CD4-positive, alpha-beta T cell (primary cell): ENCODE measurements at places on chromosomes 2 and 18.

- DNase-seq: no peak
Measured at GRCh38 chr2:14628901-14629300, 3.6 kb upstream of the LRATD1 start.

DNA sequence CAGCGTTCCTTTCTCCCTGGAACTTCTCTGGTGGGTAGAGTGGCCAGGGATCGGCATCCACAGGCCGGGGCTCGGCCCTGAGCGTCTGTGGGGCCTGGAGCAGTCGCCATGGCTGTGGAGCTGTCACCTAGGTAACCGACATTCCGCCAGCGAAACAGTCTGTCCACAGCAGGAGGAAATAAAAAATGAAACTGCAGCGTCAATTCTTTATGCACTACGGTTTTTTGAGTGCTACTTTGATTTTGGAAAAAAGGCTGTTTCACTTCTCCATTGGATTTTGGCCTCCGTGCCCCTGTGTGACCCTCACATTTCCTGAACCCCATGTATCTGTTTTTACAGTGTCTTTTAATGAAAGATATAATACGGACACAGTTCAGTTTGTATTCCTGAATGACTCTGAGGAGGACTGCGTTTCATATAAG lies 163.4 kb downstream of the LDLRAD4 start:
- DNase-seq: peak; percentile 74

DNA sequence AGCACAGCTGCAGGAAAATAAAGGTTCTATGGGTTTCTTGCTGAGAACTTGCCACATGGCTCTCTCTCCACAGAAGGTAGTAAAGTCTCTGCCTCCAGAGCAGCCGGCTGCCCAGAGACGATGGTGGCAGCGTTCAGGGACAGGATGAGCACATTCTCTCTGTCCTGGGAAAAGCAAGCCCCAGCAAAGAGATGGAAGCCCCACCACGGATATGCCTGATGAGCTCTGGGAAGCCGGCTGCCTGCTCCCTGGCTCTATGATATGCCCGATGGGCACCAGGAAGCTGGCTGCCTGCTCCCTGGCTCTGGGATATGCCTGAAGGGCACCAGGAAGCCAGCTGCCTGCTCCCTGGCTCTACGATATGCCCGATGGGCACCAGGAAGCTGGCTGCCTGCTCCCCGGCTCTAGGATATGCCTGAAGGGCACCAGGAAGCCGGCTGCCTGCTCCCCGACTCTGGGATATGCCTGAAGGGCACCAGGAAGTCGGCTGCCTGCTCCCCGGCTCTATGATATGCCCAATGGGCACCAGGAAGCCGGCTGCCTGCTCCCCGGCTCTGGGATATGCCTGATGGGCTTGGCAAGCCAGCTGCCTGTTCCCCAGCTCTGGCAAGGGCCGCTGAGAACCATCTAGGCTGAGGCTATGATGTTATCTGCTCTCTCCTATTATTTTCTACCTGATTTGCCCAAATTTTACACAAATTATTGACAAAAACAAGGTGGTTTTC lies 21.5 kb upstream of the SNTG2 start:
- no peak for DNase-seq

DNA sequence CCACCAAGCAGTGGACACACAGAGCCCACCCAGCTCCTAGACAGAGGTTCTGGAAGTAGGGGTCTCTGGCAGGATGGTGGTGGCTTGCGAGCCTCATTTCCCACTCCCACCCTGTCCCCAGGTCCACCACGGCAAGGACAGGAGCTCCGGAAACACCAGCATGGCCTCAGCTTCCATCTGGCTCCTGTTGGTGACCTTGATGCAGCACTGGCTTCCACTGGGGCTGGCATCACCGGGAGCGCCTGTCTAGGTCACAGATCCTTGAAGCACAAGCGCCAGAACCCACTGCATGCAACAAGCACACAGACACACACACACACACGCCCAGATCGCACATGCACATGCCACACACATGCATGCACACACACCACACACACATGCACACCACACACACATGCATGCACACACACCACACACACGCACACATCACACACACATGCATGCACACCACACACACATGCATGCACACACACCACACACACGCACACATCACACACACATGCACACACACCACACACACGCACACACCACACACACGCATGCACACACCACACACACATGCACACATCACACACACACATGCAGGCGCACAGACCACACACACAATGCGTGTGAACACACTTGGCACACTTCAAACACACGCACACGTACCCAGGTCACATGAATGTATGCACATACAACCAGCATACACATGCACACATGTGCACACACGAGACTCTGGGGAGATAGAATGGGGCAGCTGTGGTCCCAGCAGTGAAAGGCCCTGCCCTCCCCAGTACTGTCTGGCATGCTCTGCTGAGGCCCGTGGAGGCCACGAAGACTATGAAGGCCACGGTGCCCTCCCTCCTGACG lies 63.7 kb downstream of the TWIST2 start:
- DNase-seq: no peak

DNA sequence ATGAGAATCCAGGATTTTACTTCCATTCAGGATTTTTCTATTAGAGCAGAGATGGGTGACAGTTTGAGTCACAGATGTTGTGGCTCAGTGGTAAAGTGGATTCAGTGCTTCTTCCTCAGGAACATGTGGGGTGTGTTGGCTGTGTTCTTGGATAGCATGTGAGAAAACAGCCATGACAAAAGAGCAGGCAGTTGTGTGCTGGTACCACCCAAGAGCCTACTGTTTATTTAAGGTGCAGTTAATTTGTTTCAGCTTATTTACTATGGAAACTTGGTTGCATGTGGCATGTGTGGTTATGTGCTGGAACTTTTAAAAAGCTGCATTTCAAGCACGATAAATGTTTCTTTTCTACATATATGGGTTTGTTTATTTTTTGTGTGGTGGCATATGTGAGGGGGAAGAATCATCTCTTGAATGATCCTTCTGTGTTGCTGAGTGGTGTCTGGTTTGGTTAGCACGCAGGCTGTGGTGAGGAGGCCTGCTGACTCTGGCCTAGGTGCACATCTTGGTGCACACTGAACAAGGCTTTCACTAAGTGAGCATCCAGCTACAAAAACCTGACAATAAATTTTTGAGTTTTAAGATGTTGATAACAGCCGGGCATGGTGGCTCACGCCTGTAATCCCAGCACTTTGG lies 67.3 kb downstream of the SPTBN1 start:
- no peak for DNase-seq

- DNase-seq: no peak
Measured at GRCh38 chr2:171244466-171244969, 83.8 kb upstream of the TLK1 start.

DNA sequence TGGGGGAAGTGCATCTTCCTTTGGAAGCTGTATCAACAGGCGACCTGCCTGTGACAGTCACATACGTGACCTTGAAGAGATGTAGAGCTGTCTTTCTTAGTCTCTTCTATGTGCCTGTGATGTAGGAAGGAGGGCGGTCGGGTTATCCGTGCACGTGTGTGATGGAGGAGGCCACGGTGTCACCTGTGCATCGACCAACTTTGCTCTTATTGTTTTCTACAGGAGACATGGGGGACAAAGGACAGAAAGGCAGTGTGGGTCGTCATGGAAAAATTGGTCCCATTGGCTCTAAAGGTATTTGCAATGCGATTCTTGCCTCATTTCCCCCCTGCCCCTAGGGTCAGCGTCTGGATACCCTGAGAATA lies 20.7 kb upstream of the ALLC start:
- DNase-seq: no peak

GRCh38 chr2:156333951-156334495 lies 1.5 kb upstream of the NR4A2 start:
- peak; percentile 71 for DNase-seq

- DNase-seq: no peak
Measured at GRCh38 chr18:9066358-9066757, 36.1 kb upstream of the NDUFV2 start.

DNA sequence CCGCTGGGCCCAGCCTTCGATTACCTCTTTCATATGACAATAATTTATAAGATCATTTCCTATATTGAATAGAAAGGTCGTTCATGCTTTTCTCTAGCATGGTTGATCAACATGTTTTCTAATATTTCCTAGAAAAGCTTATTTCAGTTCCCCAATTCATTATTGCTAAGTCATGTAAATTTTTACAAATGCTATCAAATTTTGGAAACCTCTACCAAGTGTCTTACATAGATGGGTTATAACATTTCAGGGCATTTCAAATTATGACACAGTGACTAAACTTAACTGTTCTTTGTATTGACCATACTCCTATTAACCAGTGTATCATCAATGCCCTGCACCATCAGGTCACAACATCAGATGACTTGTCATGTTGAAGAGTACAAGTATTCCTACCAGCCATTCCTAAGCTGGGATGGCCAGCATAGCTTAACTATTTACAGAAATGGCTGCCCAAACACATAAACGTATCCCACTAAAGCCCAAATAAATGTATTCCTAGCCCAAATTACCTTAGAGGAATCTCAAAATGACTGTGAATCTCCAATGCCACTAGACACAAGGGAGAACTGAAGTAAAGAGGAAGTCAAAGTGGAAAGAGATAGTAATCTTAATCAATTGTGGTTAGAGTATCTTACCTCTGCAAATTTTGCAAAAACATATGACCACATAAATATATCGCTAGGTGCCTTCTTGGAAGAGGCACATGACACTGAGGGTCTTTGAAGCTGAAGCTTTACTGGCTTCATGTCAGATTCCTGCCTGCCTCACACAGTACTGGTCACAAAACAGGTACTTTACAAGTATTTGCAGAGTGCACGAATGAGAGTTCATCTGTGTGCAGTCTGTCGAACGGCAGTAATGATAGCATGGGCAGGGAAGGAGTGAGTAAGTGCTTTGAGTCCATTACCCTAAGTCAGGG lies 87.3 kb upstream of the TLK1 start:
- DNase-seq: peak; percentile 39
